Activated T-helper 1 cell treated with anti-CD3 and anti-CD28 coated beads, Interleukin-12 subunit alpha, Interleukin-12 subunit beta, Interleukin-2, Interleukin-4 antibody, amounts not matched to agents 30 ng/mL and 10 ng/mL and 1 ng/mL, durations not matched to agents 14 hours and 24 hours and 36 hours (primary cell): ENCODE measurements at places on chromosomes 7 and 10.

GRCh38 chr10:49172777-49173132, 15.4 kb downstream of the TMEM273 start:
- DNase-seq = no peak

GRCh38 chr7:108157606-108158335, 27.6 kb upstream of the LAMB4 start:
- DNase-seq = no peak

DNA sequence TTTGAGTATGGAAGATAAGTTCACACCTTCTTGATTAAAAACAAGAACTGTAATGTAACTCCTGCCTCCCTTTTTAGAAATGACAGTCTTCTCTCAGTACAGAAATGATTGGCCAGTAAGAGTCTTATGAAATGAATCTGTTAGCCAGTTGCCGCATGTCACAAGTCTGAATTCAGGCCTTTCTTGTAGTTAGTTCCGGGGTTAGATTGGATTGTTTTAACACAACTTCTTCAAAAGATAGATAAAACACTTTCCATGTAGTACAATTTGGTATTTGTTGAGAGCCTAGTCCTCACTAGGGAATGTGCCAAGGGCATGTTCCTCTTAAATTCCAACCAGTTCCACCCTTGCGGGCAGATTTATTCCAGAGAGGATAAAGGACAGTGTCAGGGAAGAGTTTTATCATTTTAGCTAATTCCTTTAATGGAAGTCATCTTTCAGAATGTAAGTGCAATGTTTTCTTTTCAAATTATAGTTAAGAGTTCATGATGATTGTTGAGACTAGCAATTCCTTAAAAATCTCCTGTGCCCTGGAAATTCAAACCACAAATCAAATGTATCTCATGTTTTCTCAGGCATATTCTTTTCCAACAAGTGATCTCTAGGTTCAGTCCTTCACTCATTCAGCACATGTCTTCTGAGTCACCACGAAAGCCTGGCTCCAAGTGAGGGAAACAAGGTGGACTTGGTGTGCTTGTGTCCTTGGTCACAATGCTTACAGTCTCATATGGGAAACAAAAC, 4.1 kb downstream of the FHIP2A start:
- DNase-seq = no peak

GRCh38 chr7:105304040-105304895, 84.5 kb downstream of the SRPK2 start:
- no peak for DNase-seq

DNA sequence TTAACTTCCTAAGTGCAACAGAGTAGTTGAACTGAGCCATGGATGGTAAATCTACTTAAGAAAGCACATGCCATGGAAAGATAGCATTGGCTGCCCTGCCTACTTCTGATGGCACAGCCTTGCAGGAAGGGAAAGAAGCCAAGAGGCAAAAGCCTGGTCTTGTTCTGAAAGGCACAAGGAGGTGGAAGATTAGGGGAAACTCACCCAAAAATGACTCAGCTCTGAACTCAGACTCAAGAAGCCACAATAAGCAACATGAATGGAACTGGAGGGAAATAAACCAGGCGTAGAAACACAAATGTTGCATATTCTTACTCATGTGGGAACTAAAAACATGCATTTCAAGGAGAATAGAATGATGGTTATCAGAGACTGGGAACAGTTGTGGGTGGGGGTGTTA, 20.8 kb upstream of the ALOX5 start:
- no peak for DNase-seq

- no peak for DNase-seq
Measured at GRCh38 chr7:101216001-101216859, 1.2 kb downstream of the PLOD3 start.

- no peak for DNase-seq
Measured at GRCh38 chr10:118449521-118449920, 107.4 kb upstream of the FAM204A start.

- DNase-seq = no peak
Measured at GRCh38 chr10:47092831-47093230, 181.6 kb downstream of the PTPN20 start.

GRCh38 chr10:130044067-130045061, 66.3 kb downstream of the C10orf143 start:
- no peak for DNase-seq

DNA sequence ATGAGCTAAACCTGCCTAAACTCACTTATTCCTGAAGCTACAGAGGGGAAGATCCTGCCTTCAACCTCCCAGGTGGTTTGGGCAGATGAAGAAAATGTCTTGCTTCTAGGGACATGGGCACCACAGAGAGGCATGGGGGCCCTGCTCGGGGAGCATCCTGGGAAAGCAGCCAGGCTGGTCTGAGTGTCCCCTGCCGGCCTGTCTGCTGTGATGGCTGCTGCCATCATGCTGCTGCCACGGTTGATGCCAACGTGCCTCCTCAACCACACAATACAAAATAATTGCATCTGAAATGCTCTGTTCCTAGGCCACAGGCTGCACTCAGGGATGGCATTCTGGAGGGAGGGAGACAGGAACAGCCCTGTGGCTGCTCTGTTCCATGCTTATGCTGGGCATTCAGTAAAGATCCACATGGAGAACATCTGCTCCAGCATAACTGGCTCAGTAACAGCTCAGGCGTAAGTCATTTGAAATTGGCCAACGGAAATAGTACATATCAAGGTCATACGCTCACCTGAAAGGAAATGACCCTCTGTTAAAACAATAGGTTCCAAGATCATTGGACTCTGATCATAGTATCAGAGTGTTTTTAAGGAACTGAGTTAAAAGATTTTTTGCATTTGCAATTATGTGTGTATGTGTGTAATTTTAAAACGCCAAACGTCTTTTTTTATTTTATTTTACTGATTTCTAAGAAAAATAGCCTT, 299.0 kb downstream of the TNS3 start:
- DNase-seq = no peak

- no peak for DNase-seq
Measured at GRCh38 chr7:26311798-26312197, 20.1 kb downstream of the SNX10 start.

GRCh38 chr10:113128450-113129070, 178.5 kb downstream of the TCF7L2 start:
- DNase-seq = no peak

GRCh38 chr10:59864141-59864962, 42.0 kb downstream of the CCDC6 start:
- no peak for DNase-seq

GRCh38 chr10:88565072-88565471, 18.0 kb downstream of the RNLS start:
- DNase-seq = no peak

DNA sequence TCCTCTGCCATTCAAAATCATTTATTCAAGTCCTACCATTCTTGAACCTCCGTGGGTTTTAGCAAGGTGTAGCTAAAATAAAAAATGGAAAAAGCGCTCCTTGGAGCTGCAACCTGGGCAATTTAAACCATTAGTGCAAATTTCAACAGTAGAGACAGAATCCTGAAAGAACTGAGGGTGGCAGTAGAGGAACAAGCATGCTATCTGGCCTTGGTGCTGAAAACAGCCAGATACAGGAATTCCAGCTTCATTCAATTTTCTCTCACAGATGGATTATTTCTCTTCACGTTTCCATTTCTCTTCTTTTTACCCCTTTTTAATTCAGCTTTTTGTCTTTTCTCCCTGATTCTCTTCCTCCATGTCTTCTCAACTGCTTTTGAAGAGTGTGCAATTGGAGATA, 77.7 kb downstream of the OTUD1 start:
- no peak for DNase-seq

DNA sequence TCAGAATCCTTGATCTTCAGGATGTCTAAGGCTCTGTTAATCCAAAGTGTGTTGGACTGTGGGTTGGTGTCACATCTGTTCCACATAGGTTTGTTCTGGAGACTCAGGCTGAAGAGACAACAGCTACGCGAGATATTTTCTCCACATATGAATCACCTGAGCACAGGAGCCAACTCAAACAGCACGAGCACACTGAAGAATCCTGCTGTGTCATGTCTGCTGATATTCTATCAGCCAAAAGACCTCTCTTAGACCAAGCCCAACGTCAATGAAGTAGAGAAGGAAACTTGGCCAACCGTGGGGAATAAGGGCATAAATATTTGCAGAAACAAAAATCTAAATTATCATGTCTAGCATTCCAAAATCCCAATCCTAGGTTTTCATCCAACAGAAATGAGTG, 2.7 kb upstream of the TASOR2 start:
- no peak for DNase-seq

DNA sequence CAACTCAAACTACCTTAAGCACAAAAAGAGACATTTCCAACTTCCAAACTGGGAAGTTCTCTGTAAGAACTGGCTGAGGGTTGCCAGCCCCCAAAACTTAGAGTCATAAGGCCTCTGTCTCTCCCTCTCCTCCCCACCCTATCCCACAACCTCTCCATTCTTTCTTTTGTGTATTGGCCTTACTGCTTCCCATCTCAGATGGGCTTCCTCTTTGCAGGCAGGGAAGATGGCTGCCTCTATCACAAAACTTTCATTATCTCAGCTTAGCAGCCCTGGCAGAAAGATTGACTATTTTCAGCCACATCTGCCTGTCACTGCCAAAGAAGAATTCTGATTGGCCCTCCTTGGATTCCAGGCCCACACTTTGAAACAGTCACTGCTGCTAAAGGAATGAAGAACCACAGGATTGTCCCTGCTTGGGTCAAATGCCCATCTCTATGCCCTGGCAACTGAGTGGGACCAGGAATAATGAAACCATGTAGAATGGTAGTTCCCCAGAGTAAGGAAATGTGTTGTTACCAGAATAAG, 58.0 kb upstream of the PRKAR2B start:
- no peak for DNase-seq

GRCh38 chr7:106875508-106875907, 10.4 kb downstream of the PIK3CG start:
- no peak for DNase-seq

GRCh38 chr10:4270116-4270515, 485.1 kb upstream of the KLF6 start:
- DNase-seq = no peak

GRCh38 chr7:2049111-2049781, 183.5 kb downstream of the MAD1L1 start:
- DNase-seq = no peak

GRCh38 chr10:126481181-126481580, 92.9 kb upstream of the ADAM12 start:
- no peak for DNase-seq

GRCh38 chr10:1642600-1643160, 94.6 kb downstream of the ADARB2 start:
- no peak for DNase-seq

GRCh38 chr7:80770061-80770460, 131.6 kb downstream of the CD36 start:
- no peak for DNase-seq

DNA sequence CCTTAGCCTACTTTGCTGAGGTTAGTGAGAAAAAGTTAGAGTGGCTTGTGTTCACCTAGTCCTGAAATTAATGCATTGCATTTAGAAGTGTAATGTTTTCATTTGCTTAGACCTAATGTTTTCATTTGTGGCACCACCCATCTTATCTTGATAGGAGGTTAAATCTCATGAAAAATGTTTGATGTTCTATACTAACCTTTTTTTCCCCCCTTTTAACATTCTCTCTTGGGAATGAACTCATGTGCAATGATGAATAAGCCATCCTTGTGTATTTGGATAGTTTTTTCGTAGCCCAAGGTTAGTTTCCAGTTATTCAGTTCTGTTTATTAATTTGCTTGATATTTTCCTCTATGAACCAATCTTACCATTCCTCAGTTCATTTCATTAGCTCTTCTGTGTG, 2.8 kb downstream of the FHIP2A start:
- DNase-seq = no peak

- DNase-seq = no peak
Measured at GRCh38 chr7:476736-477360, 42.8 kb downstream of the PDGFA start.

DNA sequence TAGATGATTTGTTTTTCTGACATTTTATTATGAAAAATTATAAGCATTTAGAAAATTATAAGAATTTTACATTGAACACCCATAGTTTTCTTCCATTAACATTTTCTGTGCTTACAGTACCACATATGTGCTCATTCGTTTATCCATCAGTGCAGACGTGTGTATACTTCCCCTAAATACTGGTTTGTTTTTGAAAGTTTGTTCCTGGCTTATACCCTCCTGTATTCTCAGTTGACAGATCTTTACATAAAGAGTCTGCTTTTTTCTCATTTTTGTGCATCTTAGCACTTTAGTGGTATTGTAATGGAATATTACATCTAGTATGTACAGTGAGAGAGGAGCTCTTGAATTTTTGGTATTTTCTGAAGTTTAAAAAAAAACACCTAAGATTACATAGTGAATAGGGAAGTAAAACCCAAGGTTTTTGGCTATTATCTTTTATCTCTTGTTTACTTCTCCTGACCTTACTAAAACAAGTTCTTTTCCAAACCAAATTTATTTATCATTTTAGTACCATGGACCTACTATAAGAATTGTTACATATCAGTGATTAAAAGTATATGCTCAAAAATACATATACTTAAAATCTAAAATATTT, 8.1 kb downstream of the DLD start:
- no peak for DNase-seq

DNA sequence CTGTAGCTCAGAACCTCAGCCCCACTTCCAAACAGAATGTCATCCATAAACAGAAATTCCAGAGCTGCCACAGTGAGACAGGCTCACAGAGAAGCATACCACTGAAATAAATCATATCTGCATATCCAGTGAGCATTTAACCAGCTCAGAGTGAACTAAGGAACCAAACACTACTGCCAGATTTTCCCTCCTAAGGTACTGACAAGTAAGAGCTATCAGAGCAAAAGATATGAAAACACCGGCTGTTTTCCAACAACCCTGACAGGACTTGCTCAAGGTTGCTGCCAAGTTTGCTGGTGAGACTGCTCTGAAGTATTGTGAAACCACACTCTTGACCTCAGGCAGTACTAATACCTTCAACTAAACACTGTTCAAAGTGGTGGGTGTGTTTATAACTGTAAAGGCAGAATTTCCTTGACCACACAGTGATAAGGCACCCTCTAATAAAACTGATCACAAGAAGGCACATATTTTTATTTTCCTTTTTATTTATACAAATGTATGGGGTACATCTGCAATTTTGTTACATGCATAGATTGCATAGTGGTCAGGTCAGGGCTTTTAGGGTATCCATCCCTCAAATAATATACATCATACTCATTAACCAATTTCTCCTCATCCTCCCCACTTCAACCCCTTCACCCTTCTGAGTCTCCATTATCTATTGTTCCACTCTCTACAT, 18.3 kb downstream of the SGMS1 start:
- DNase-seq = no peak

GRCh38 chr7:8217200-8218068, 44.5 kb downstream of the ICA1 start:
- DNase-seq = peak; percentile 11
